ENCODE measurements at places on chromosomes 1 and 21.

DNA sequence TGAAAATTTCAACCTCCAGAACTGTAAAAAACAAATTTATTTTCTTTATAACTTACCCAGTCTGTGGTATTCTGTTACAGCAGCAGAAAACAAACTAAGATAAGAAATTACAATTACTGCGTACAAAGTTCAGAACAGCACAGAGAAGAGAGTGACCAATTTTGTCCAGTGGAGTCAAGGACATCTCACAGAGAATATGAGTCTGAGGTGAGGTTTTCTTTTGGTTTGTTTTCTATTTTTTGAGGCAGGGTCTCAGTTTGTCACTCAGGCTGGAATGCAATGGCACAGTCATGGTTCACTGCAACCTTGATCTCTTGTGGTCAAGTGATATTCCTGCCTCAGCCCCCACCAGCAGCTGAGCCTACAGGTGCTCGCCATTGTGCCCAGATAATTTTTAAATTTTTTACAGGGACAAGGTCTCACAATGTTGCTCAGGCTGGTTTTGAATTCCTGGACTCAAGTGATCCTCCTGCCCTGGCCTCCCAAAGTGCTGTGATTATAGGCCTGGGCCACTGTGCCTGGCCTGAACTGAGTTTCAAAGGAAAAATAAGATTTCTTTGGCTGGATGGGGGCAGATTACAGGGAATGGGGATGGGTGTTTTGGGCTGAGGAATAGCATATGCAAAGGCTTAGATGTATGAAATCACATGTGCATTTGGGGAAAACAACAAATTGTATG, 201.1 kb upstream of the USP24 start:
- no peak for DNase-seq

DNA sequence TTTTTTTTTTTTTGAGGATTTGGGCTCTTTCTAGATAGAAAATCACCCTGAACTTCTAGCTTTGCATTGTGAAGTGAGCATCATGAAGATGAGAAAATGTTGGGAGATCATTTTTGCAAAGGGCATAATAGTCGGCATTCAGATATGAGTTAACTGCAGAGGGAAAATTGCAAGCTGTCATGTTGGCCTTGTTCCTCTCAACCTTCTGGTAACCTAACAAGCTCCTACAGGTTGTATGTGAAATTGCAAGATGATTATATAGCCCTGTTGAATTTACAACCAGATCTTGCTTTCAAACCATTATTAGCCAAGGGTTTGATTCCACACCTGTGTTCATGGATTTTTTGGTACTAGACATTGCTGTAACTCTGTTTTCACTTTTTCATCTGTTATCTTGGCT, 2.2 kb downstream of the ELOA start:
- DNase-seq = no peak

DNA sequence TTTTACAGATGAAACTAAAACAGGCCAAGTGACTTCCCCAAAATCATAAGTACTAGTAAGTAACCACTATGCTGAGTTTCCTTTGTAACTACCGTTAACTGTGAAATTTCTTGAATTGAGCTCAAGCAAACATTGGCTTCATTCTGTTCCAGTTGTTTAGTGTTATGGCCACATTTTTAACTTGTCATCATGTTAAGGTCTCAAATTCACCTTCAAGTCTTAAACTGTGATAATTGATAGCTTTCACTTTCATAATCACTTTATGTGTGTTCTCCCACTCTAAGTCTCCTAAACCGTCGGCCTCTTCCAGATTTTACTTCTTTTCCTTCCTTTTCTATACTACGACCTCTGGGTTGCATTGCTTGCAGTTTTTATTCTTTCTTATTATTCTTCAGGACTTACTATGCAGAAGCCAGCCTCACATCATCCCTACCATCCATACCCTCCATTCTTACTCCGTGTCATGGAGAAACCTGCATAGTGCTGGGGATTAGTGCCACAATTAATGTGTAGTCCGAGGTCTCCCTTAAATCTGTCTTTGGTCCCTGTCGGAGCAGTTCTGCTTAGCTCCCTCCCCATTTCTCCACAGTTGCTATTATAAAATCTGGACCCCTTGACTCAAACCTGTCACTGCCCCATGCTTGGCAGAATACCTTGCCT, 5.8 kb downstream of the KIF1B start:
- DNase-seq = no peak

DNA sequence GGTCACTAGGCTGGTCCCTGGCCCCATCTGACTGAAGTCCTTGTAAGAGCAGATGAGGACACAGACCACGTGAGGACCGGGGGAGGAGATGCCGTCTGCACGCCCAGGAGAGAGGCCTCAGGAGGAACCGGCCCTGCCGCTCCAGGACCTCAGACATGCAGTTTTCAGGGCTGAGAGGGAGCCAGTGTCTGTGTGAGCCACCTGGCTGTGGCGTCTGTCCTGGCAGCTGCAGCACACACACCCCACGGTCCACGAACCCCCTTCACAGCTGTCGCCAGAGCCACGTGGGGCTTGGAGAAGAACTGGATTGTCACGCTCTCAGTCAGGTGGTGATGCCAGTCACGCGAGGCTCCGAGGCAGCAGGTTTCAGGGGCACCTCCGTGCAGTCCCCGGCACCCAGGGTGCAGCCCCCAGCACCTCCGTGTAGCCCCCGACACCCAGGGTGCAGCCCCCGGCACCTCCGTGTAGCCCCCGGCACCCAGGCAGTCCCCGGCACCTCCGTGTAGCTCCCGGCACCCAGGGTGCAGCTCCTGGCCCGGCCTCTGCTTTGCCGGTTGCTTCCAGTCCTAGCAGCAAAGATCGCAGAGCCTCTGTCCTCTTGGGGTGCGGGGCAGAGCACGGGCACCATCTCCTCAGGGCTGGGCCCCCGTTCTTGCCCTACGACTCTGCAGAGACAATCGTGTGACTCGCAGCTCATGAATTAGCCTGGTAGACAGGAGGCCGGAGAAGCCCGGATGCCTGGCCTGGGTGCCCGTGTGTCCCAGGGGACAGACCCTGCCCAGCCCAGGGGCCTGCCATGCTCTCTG, 19.0 kb upstream of the SUMO3 start:
- DNase-seq = no peak

- no peak for DNase-seq
Observed at GRCh38 chr1:154553056-154554030, 5.1 kb downstream of the UBE2Q1 start.

- DNase-seq = no peak
Observed at GRCh38 chr1:41848216-41848952, 70.3 kb downstream of the HIVEP3 start.

GRCh38 chr1:45097944-45098343, 85.9 kb downstream of the UROD start:
- no peak for DNase-seq

DNA sequence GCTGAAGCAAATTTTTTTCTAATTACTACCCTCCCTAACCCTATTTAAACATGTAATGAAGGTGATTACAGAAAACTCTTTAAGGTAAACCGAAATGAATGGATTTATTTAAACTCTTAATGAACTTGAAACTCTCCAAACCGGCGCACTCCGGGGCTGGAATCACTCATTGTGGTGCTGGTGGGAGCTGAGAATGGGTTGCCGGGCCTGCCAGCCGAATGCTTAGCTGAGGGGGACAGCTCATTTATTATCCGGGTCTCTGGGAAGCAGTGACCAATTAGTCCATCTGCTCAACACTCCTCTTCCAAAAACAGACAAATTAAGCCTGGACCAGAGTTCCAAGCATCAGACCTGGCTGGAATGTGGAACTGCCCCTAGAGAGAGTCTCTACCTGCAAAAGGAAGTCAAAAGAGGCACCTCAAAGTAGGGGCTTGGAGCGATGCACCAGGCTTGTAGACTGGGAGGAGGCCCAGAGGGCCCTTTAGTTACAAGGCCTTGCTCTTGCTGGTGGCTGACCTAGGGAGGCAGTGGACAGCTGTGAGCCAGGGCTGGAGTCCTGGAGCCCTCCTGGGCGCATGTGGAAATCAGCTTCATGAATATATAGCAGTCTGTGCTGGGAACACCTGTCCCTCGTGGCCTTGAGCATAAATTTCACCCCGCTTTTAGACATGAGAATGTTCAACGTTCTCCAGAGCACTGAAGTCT, 320.7 kb downstream of the AJAP1 start:
- no peak for DNase-seq

DNA sequence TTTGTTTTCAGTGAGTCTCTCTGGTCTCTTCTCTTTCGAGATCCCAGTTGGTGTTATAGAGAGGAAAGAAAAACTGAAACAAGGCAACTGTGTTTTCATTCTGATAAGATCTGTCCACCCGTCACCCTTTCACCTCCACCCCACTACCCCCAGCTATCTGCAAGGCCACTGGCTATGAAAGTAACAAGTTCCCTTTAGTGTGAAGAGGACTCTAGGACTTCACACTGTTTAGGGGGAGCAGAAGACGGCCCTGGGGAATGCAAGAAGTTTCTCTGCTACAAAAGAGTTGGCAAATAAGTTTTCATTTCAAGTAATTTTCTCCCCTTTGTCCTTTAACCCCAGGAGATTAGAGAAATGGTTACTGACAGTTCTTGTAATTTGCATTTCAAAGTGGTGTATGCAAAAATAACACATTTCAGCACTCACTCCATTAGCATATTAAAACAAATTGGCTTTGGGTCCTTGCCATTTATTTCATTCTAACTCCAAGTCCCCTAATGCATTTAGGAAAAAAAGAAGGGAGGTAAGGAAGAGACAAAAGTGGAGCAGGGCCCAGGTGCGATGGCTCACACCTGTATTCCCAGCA, 79.6 kb upstream of the PPM1J start:
- no peak for DNase-seq

DNA sequence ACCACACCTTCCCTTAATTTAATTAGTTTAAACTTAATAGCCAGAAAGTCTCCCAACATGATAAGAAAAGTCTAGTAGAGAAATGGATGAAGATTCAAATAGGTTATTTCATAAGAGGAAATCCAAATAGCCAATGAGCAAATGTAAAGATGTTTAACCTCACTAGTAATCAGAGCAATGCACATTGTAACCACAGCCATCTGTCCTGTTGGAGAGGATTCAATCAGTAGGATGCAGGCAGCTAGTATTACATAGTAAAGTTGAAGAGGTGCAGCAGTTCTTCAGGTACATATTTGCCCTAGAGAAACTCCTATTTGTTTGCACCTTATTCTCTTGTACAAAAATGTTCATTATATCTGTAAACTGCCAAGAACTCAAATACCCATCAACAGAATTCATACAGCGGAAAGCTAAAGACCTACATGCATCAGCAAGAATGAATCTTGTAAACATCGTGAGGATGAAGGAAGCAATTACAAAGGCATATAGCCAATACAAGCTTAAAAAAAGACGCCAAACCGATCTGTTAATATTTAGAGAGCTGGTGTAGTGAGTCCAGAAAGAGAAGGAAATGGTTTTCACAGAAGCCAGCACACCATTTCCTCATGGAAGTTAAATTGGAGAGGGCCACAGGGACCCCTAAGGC, 27.9 kb downstream of the DIP2A start:
- no peak for DNase-seq

- no peak for DNase-seq
Observed at GRCh38 chr1:54557671-54558355, 9.8 kb downstream of the ACOT11 start.

GRCh38 chr1:231918239-231919015, 291.8 kb downstream of the DISC1 start:
- no peak for DNase-seq

GRCh38 chr1:234975122-234975940, 153.3 kb downstream of the TOMM20 start:
- DNase-seq = no peak

- no peak for DNase-seq
Observed at GRCh38 chr1:55560266-55560665, 345.1 kb upstream of the USP24 start.

DNA sequence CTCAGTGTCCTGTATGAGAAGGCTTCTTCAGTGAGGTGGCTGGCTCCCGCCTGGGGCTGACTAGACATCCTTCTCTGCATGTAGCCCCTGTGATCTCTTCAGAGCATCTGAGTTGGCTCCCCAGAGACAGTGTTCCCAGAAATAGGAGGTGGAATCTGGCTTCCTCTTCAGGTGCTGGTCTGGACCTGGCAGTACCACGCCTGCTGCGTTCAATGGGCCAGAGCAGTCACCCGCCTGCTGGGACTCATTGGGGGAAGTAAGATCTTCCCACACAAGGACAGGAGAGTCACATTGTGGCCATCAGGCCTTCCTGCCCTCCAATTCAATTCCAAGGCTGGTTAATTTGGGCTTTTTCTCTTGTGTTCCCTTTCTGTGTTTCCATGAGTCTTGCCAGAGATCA, 51.0 kb downstream of the ADARB1 start:
- no peak for DNase-seq

GRCh38 chr1:55131801-55132200, 83.4 kb downstream of the USP24 start:
- no peak for DNase-seq

- no peak for DNase-seq
Observed at GRCh38 chr1:29793653-29794348, 557.5 kb downstream of the PTPRU start.

DNA sequence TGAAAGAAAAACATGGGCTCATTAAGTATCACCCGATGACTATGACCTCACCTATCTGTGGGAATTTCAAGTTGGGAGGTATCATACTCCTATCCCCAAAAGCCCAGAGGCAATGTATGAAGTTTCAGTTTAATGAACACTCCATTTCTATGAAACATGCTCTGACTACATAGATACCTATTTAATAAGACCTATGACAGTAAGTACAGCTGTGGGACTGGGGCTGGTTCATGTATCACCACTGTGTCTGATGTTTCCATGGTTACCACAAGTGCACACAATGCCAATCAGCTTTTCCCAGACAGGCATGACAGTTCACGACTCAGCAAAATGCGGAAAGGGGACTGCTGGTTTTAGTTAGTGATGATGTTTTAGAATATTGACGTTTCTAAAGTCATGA, 167.7 kb downstream of the SIPA1L2 start:
- no peak for DNase-seq

GRCh38 chr1:8841395-8841794, 24.0 kb upstream of the RERE start:
- DNase-seq = no peak

GRCh38 chr21:43588957-43589356, 70.3 kb downstream of the HSF2BP start:
- no peak for DNase-seq

DNA sequence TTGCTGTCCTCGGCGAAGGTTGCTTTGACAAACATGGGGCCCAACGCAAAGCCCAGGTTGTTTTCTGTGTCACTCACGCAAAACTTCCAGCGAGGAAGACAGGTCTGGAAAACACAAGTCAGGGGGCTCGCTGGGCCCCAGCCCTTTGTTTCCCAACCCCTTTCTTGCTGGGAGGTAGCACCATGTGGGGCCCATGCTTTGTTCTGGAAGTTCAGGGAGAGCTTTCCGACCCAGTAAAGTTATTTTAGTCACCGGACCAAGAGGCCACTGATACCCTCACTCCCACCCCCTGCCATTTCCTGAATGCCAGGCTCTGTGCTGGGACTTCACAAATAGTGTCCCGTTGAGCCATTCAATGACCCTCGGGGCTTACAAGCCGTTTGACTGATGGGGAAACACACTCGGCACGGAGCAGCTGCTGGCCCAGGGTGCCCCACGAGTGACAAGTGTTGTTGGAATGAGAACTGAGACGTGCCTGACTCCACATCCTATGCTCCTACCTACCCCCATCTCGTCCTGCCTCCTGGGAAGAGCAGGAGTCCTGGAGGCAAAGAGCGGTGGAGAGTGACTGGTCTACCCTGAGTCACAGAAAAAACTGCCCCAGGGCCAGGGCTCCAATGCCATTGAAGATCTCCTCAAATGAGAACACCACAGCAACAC, 52.0 kb downstream of the ECE1 start:
- DNase-seq = no peak

GRCh38 chr1:207004931-207005830, 27.4 kb downstream of the C1orf116 start:
- DNase-seq = peak; percentile 4
